Glomerular endothelial cell (primary cell): ENCODE measurements at places on chromosomes 4 and X.

GRCh38 chr4:155616117-155616516 is 50.5 kb upstream of the GUCY1A1 start:
- DNase-seq: no peak

- DNase-seq: no peak
These were observed 114.9 kb downstream of the PPARGC1A start for GRCh38 chr4:23774909-23775308.

DNA sequence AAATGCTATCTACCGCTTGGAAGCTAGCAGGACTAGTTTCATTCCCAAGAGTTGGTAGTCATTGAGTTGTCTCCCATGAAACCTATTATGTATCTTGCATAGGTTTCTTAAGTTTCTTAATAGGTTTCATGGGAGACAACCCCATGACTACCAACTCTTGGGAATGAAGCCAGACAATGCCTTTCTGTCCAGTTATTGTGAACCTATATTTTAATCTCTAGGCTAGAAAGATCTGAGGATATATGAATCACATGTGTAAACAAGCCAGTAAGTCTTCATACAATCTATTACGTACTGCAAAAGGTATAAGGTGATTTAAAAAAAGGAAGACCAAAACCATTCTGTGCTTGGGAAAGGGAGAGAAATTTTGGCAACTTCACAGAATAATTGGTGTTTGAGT is 162.6 kb downstream of the INPP4B start:
- DNase-seq: no peak

- no peak for DNase-seq
These were observed 28.0 kb downstream of the DMD start for GRCh38 chrX:33183361-33183760.

DNA sequence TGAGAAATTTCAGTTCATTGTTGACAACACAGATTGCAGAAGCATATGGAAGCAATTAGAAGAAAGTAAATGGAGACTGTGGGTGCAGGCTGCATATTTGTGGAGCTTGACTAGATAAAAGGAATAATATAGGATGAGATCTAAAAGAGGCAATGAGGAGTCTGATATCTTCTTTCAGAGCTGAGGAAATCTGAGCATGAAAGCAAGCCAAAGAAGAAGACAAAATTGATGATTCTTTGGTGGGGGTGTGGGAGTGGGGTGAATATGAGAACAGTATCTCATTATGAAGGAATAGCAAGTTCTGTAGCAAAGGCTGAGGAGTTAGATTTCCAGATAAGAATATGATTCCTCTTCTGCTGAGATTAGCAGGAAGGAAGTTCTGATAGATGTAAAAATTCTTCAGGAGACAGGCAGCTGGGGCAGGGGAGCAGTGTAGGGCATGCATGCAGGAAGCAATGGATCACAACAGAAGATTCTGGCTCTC is 6.1 kb upstream of the PDHA2 start:
- no peak for DNase-seq
